CD4-positive, alpha-beta memory T cell (primary cell): ENCODE measurements at places on chromosomes 6 and 20. TPM values are rescaled to one million over a fixed set of nuclear protein-coding genes. Genes with fewer than 3 reads are reported as not detected.

The ANGPT4 gene
- total RNA-seq = not detected

DNA sequence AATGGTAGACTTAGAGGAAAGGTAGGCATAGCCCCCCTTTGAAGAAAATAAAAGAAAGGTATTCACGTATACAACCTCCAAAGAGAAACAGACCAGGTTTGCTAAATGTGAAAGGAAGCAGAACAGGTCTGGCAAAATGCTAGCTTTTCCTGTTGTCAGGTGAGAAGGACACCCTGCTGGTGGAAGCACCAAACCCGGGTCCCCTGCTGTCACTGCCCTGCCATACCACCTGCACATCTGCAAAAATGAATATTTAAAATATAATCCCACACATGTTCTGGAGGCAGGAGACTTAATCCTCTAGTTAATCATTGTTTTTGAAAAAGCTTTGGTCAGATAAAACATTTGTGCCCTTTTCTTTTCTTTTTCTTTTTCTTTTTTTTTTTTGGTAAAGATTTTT lies 48.9 kb upstream of the OLIG3 start:
- no peak for DNase-seq

The AIF1 gene
- 7.4 TPM for total RNA-seq

DNA sequence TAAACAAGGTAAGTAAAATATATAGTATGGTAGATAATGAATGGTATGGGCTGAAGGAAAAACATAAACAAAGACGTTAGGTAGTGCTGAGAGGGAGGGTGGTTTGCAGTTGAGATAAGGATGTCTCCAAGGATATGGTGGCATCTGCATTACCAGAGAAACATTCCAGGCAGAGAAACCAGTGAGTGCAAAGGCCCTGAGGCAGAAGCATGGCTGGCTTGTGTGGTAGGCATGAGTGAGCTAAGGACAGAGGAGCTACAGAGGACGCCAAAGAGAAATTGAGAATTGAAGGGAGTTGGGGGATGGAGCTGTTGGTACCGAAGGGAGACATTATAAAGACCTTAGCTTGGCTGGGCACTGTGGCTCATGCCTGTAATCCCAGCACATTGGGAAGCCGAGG lies 18.4 kb upstream of the TFAP2A start:
- DNase-seq = no peak

GRCh38 chr6:34959224-34959623 lies 70.2 kb downstream of the ANKS1A start:
- no peak for DNase-seq

DNA sequence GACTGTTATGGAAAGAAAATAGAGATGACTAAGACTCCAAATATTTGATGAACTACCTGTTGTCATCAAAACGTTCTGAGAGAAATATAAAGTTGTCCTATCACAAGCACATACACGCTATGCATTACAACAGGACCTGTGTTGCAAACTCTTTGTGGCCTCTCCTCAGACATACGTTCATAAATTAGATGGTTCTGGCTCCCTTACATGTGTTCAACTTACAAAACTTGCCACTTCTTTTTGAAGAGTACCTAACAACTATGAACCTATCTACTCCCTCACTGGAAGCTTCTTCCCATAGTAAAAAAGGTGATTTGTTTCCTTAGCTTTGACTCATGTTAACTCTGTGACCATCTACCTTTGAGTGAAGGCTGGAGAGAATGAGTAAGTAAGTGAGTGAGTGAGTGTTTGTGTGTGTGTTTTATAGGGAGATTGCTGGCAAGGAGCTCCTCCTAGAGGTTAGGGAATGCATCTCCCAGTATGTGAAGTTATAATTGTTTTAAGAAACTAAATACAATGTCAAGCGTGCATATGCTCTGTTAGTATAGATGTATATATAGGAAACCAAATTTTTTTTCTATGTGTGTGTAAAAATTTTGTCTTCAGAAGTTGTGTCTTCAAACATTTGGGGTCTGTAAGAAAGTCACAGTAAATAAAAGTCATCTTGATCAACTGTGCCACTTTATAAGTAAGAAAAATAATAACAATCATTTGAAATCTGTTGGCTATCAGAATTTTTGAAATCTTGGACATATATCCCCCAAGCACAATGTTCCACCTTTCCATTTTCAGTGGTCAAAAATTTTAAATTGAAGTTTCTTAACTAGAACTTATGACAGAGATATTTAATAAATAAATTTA lies 1211.1 kb upstream of the GJE1 start:
- DNase-seq = no peak

- no peak for DNase-seq
Measured at GRCh38 chr20:25487306-25487705, 79.8 kb downstream of the GINS1 start.

DNA sequence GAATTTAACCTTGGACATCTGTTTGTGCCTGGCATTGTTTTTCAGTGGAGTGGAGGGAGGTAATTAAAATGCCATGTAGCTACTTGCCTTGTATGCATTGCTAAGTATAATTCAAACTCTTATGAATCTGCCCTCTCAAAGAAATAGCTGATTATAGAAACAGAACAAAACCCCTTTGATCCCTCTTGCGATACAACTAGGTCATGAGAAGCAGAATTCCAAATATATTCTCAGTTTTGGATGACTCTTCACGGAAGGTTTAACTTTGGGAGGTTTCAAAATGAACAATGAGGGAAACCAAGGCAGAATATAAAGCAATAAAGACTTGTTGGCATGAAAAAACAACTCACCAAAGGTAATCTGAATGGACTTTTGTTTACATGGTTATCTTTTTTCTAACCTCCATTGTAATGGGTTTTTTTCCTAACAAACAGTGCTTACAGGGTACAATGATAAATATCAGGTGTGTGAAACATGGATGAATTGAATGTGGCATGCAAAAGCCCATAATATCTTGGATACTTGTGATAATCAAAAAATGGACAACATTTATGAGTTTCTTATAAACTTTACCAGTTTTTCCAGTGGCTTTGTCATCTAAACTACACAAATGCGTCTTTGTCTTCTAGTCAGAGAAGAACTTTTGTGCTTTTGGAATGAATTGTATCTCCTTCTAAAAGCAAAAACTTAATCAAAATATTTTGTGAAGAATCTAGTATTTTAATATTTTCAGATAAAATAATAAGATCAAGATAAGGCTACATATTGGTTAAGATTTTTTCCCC lies 15.7 kb upstream of the HEY2 start:
- no peak for DNase-seq

The C6orf58 gene
- total RNA-seq = not detected

- DNase-seq = no peak
Measured at GRCh38 chr20:11047559-11047958, 373.8 kb upstream of the JAG1 start.

DNA sequence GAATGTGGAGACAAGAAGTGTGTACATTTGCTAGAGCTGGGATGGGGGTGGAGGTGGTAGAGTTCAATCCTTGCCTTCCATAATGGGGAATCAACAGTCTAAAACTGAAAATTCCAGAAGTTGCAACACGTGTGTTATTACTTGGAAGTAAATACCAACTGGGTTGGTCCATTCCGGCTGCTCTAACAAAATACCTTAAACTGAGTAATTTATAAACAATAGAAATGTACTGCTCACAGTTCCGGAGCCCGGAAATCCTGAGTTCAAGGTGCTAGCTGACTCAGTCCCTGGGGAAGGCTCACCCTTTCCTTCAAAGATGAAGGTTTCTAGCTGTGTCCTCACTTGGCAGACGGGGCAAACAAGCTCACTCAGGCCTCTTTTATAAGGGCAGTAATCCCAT lies 59.0 kb downstream of the RIN2 start:
- no peak for DNase-seq

DNA sequence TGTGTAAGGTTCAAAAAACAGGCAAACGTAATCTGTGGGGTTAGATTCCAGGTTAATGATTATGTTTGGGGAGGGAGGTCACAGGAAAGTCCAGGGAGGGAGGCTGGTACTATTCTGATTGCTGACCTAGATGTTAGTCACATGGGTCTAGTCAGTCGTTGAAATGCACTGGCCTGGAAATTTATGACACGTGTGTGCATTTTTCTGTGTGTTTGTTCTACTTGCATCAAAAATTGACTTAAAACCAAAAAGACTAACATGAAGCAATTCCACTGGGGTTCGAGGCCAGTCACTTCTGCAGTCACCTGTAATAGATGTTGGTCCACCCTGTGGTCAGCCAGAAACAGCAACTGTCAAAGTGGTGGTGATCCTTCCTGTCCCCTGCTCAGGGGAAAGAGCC lies 104.2 kb upstream of the MLN start:
- no peak for DNase-seq

The VWA7 gene
- total RNA-seq = 1.0 TPM

The TBPL1 gene
- 34.8 TPM for total RNA-seq

DNA sequence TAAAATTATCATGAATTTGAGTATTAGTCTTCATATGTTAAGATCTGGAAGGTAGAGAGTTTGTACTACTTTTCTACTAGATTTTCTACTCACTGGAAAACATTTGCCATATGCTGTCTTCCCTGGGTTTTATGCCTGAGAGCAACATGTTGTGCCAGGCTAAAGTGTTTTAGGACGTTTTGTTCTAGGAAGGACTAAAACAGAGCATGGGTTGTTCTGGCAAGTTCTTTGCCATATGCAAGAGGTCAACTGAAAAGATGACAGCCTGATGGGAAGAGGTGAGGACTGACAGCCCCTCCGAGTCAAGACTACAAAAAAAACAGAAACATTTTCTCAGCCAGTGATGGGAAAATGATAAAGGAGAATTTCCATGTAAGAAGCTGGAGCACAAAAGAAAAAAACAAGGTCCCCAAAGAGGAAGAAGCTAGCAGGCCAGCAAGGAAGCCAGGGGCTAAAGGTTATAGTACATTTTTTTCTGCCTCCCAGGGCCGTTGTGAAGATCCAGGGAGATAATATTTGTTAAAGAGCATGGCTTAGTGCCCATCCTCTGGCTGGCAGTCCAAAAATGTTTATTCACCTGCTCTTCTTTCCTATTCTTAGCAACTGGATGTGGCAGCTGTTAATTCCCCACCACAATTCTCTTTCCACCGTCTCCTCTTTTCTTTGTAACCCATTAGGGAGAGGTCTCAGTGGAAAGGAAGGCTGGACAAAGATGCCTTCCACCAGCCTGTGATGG lies 7.8 kb downstream of the SCGN start:
- no peak for DNase-seq

GRCh38 chr6:29965873-29966601 lies 23.7 kb downstream of the HLA-A start:
- peak; percentile 71 for DNase-seq

DNA sequence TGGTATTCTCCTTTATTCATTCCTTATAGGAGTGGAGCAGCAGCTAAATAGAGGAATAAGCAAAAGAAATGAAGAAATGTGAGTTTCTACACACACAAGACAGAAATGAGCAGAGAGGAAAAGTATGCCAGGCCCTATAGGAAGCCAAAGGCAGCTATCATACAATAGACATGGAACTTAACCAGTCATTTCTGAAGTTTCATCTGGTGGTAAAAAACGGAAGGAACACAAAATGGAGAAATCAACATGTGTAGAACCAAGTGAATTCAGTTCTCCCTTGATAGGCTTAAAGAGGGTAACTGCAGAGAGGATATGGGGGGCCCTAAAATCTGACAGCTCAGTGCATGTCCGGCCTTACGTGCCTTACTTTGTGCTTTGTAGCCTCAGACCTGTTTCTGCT lies 44.6 kb downstream of the TSBP1 start:
- DNase-seq = no peak

DNA sequence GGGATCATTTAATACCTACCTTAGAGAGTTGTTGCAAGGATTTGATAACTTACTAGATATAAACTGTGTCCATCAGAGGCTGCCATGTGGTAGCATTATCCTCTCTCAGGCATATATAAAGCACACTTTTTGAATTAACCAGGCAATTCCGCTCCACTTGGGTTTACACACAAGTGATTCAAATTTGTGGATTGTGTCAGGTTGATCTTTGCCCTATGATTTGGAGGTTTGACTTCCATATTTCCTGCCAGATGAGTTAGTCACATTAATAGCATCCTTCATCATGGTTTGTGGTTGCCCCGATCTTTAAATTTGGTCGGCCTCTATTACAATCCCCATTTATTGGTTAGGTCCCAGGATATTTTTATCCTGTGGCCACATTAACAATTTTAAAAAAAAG lies 44.8 kb upstream of the CTAGE9 start:
- DNase-seq = no peak

- peak; percentile 15 for DNase-seq
Measured at GRCh38 chr6:36724514-36725390, 27.1 kb downstream of the RAB44 start.

- DNase-seq = no peak
Measured at GRCh38 chr6:153367021-153367420, 235.9 kb upstream of the RGS17 start.

The NTSR1 gene
- total RNA-seq = 0.38 TPM

DNA sequence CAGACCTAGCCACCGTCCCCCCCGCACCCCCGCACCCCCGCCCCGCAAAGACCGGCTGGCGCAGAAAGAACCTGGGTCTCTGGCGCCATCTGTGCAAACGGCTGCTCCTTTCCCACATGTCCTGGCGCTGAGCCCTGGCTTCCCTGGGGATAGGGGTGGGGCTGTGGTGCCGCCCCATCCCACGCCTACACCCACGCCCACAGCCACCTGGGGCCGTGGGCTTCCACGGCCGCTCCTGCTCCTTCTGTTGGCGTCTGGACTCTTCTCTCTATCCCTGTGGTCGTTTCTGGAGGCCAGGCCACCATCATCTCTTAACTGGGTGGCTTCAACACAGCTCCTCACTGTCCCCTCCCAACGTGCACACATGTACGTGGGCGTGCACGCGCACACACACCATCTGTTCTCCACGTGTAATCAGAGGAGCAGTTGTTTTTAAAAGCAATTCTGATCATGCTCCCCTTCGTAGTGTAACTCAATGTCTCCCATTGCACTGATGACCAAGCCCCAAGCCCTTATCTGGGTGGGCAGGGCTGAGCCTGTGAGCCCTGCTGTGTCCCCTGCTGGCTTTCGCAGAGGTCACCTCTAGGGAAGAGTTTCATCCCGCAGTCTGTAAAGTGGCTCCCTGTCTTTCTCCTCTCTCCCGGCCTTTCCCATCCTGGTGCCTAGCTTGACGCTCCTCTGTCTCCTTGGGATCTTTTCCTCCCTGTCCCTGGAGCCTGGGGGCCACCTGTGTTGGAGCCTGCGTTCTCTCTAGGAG lies 31.9 kb upstream of the FAM83D start:
- no peak for DNase-seq

DNA sequence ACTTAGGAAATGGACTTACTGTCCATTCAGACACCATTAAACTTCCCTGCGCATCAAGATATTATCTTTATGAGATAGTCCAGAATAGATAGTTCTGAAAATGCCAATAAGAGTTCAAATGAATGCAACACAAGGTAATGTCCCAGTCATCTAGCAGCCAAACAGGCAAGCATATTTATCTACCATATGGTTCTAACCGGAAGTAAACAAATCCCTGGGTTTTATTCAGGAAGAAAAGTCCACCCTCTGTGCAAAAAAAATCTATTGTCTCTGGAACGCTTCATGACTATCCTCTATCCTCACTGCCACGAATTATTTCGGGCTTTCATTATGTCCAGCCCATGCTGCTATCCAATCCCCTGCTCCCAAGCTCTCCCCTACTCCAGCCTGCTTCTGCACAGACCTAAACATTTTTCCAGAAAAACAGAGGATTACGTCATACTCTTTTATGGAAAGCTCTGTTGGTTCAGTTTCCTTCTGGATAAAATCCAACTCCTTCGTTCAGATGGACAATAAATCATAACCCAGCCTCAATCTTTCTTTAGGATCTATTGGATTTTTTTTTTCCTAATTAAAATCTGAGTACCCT lies 11.4 kb downstream of the PPIL6 start:
- no peak for DNase-seq

GRCh38 chr20:49851231-49851705 lies 38.6 kb downstream of the SLC9A8 start:
- no peak for DNase-seq

GRCh38 chr20:52470561-52470960 lies 279.0 kb upstream of the ZFP64 start:
- no peak for DNase-seq

The RPS18 gene
- total RNA-seq = 3,264 TPM

GRCh38 chr20:44390280-44390679 lies 34.8 kb downstream of the HNF4A start:
- DNase-seq = no peak
